ENCODE measurements at places on chromosomes 2 and 18.

DNA sequence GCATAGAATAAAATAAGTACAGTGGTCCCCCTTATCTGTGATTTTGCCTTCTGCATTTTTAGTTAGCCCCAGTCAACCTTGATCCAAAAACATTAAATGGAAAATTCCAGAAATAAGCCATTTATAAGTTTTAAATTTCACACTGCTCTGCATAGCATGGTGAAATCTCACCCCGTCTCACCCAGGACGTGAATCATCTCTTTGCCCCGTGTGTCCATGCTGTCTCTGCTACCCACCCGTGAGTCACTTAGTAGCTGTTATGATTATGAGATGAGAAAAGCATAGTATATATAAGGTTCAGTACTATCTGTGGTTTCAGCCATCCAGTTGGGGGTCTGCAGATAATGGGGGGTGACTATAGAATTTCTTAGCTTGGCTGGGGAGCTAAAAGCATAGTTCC lies 67.3 kb downstream of the RHBDD1 start:
- peak; percentile 86 for DNase-seq

DNA sequence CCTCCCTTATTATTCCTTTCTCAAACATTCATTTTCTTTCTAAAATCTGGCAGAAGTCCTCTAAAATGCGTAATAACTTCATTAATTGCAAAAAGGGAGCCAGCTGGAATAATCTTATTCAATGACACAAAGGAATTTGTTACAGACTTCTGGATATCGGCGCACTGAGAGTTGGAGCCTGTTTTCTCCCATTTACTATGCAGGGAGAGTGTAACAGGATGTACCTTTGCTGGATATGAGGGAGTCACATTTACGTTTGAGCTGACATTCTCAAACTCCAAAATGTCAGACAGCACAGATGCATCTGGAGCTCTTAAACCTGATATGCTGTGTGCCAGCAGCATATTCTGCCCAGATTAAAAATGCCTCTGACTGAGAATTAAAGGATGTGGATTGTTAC lies 275.3 kb downstream of the TMX3 start:
- no peak for DNase-seq

DNA sequence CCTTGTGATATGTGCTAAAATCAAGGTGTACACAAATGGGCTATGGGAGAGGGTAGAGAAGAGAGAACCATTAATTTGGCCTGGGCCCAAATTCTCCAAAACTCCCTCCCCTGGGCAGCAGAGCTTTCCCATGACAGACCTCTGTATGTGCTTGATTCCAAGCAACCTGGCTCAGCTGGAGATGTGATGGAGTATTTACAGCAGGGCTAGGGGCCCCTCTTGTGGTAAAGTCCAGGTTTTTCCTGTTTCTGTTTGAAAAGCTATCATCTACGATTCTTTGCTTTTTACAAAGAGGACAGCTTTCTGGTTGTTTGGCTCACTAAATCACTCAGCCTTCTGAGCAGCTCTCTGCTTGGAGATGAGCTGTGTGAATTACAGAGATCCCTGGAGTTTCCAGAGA lies 40.3 kb downstream of the KCNS3 start:
- DNase-seq: no peak

DNA sequence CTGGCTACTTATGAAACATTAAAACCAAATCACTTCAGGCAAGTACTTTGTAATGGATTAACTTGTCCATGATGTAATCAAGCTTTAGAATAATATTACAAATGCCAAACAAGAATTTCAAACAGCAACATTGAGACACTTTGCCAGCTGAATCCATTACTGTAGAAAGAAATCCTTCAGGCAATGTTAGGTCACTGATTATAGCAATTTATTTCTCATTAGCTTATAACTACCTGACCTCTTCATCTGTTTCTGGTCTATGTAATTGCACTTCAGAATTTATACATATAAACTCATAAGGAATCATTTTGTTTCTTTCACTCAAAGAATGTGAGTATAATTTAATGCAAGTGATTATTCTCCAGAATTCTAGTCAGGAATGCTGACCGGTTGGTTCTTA lies 692.6 kb upstream of the TMEFF2 start:
- no peak for DNase-seq

GRCh38 chr2:191218292-191218898 lies 26.8 kb upstream of the MYO1B start:
- no peak for DNase-seq

- DNase-seq: no peak
Observed at GRCh38 chr18:30982285-30982992, 60.1 kb downstream of the DSC3 start.

DNA sequence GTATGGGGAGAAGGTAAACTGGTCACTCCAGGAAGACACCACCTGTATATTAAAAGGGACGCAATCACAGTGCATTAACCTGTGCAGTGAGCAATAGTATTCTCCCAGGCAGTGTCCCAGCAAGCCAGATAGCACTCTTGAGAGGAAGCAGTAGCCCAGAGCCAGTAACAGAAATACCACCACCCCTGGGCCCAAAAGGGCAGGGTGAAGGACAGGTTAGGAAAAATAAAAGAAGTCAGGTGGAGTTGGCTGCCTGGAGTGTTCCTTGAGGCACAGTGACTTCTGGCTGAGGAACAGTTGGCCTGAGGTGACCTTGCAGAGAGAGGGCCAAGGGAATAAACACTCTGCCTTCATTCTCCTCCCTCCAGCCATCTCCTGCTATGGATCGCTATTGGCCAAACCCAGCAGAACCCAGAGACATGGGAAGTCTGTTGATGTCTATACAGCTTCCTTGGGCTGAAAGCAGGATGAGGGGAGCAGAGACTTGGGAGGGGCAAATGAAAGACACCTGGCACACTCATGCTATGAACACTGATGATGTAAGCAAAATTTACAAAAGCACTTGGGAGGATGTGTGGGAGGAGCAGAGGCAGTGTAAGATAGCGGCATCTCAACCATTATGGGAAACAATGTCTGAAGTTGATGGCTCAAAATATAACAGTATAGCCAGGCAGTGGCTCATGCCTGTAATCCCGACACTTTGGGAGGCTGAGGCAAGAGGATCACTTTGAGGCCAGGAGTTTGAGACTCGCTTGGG lies 7.5 kb downstream of the C18orf32 start:
- DNase-seq: no peak

GRCh38 chr18:7617738-7618422 lies 50.8 kb downstream of the PTPRM start:
- DNase-seq: peak; percentile 53

- DNase-seq: no peak
Observed at GRCh38 chr2:32376756-32377155, 19.9 kb downstream of the BIRC6 start.

DNA sequence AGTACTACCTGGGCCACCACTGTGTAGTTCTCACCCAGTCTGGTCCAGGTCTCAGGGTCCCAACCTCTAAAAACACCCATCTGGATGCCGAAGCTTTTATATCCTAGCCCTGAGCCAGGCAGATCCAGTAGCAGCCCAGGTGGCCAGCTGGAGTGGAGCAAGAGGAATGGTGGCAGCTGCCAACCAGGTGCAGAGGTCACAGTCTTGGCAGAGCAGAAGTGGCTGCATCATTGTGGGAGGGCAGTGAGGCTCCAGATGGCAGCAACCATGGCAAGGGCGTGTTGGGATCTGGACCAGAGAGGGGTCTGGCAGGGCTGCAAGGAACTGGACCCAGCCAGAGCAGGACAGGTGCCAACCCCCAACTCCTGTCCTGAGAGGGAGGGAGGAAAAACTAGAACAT lies 72.2 kb upstream of the AGAP1 start:
- no peak for DNase-seq

DNA sequence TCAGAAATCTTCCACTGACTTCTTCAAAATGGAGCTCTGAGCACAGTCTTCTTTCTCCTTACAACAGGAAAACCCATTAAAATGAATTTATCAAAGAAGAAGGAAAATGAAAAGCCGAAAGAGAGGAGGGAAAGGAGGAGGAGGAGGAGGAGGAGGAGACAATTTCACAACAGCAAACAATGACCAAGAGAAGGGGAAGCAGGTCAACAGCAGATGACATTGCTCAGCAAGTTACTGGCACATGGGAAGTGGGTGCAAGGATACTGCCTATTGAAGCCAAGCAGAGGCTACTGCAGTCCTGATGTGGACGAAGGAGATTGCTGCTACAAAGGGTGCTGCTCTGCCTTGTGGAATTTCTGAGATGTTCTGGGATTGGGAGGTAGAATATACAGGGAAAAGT lies 268.2 kb upstream of the FBXO11 start:
- DNase-seq: no peak

GRCh38 chr2:222952204-222952603 lies 91.4 kb downstream of the ACSL3 start:
- DNase-seq: no peak

DNA sequence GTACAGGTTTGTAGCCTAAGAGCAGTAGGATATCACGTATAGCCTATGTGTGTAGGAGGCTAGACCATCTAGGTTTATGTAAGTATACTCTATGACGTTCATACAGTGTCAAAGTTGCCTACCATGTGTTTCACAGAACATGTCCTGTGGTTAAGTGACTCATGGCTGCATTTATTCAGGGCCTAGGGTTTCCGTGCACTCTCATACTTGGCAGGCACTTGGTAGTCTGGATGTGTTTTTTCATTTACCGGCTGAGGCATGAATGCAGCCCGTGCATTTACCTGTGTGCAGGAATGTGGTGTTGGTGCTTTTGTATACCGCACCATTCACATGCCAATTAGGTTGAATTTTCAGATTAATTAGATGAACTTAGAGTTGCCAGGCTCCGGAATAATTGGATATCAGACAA lies 43.4 kb downstream of the MYL12B start:
- peak; percentile 75 for DNase-seq

DNA sequence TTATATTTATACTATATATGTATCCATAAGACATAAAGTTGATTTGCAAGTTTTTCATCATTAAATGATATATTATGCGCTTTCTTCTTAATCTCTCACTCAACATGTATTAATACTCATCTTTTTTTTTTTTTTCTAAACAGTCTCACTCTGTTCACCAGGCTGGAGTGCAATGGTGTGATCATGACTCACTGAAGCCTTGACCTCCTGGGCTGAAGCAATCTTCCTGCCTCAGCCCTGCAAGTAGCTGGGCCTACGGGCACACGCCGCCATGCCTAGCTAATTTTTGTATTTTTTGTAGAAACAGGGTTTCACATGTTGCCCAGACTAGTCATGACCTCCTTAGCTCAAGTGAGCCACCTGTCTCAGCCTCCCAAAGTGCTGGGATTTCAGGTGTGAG lies 51.4 kb upstream of the MAP4K3 start:
- peak; percentile 73 for DNase-seq

- DNase-seq: no peak
Observed at GRCh38 chr2:212133337-212133736, 405.3 kb downstream of the ERBB4 start.

DNA sequence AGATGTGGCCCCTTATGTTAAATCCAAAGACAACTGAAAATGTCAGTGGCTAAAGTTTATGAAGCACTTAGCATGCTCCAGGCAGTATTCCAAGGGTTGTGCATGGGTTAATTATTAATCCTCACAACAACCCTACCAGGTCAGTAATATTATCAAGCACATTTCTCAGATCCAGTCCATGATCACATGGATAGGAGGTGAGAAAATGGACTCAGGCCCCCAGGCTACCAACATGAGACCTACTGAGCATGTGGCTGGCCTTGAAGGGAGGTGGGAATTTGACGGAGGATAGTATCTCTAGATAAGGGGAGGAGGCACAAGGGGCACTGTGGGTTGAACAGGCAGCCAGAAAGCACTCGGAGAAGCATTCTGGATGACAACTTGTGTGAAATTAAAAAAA lies 412.0 kb downstream of the MEIS1 start:
- DNase-seq: no peak

DNA sequence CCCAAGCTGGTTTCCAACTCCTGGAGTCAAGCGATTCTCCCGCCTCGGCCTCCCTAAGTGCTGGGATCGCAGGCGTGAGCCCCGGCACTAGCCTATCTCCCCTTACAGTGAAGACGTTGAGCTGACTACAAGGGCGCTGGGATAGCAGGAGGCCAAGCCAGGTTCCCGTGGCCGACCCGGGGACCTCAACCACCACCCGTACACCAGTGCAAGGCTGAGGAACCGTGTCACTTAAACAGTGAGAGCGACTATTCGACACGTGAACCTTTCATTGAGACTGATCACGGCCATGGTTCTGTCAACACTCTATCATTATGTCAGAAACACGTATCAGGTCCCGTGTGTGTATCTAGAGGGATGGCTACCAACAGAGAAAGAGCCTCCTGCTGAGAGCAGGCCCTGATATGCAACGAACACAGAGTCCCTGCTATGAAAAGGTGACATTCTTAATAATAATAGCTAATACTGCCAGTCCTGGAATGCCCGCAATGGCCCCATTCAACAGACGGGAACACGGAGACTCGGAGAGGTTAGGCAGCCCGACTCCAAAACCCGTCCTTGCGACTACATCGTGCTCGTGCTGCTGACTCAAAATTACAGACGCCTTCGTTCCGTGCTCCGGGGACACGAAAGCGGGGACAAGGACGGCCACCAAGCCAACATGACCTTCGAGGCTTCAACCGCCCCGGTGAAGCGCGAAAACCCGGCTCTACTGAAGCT lies 833 bp downstream of the AFG3L2 start:
- no peak for DNase-seq

DNA sequence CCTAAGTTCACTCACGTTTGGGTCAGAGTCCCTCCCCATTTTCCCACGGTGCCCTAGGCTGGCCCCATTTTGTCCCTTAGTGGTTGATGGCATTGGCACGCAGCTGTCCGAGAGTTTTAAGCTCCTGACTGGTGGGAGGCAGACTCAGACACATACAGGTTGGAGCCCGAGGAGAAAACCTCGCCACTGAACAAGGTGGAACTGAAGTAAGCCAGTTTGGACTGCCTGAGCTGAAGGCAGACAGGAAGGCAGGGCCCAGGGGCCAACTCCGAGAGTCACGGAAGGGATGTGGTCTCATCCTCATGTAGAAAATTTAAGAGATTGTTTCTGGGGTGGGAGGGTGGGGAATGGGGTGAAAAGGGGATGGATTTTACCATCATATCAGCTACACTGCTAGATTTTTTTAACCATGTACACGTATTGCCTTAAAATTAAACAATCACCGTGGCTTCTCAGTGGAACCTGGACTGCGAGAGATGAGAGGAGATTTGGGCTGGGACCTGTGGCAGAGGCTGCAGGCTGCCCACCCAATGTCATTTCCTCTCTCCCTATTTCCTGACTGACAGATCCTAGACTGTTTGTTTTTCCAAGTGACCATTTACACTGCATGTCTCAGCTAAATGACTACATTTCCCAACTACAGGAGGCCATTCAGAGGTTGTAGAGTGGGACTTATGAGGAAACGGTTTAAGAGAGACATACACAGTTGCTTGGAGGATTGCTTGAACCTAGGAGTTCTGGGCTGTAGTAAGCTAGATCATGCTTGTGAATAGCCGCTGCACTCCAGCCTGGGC lies 19.4 kb upstream of the NMUR1 start:
- DNase-seq: no peak

DNA sequence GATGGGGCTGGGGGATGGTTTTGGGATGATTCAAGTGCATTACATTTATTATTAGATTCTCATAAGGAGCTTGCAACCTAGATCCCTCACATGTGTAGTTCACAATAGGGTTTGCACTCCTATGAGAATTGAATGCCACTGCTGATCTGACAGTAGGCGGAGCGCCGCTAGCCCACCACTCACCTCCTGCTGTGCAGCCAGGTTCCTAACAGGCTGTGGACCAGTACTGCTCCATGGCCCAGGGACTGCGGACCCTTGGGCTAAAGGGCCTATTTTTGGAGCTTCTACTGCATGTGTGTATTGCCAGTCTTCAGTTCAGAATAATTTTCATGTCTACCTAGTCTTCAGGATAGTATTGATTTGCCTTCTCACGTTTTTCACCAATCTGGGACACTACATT lies 165.3 kb upstream of the TWIST2 start:
- no peak for DNase-seq

- DNase-seq: no peak
Observed at GRCh38 chr2:21282515-21282898, 158.7 kb downstream of the TDRD15 start.

Data from HS-5 (cell line).